ENCODE measurements at places on chromosomes 7 and 10. TPM values are rescaled to one million over a fixed set of nuclear protein-coding genes. Genes with fewer than 3 reads are reported as not detected.

GDI2 gene
- 220 TPM for total RNA-seq

NXPH1 gene
- total RNA-seq: not detected

ERVW-1 gene
- total RNA-seq: not detected

GRID2IP gene
- total RNA-seq: 0.28 TPM

CCDC172 gene
- total RNA-seq: not detected

ABCB1 gene
- 8.1 TPM for total RNA-seq

DNA sequence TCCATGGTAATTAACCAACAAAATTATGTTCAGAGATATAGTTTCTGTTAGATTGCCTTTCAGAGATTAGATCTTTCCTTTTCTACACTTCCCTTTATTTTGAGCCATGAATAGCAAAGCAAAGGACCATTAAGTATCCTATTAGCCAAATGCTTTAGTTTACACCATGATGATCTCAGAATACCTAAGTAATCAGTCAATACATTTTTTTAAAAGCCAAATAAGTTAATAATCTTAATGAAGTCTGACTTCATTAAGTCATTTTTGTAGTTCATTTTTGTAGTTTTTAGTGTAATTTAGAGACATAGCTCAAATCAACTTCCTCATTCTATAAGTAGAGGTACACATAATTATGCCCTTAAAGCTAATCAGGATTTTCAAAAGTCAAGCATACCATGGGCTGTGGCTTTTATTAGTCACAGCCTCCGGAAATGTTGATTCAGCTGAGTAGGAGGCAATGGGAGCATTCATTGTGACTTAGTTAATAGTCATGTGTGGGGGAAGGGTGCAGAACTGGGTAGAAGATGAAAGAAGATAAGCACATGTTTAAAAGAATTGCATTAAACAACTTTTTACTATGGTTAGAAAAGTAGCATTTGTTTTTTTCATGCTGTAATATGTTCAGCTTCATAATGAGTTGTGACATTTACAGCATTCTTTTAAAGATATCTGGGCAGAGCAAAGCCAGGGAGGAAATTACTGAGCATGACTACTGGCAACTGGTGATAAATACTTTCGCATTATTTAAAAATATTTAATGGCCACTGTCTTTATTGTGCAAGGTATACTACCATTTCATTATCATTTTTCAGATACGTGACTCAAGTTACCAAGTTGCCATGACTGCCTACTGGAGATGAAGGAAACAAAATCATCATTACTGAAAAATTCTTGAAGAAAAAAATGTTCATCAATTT lies 57.3 kb upstream of the CCDC71L start:
- H3K27ac ChIP-seq: no peak overlapping the region
- no peaks in the 10 kb centered on the region for H3K27me3 ChIP-seq
- peaks cover 17% of the 10 kb centered on the region for H3K36me3 ChIP-seq
- H3K4me3 ChIP-seq: no peak overlapping the region

DNA sequence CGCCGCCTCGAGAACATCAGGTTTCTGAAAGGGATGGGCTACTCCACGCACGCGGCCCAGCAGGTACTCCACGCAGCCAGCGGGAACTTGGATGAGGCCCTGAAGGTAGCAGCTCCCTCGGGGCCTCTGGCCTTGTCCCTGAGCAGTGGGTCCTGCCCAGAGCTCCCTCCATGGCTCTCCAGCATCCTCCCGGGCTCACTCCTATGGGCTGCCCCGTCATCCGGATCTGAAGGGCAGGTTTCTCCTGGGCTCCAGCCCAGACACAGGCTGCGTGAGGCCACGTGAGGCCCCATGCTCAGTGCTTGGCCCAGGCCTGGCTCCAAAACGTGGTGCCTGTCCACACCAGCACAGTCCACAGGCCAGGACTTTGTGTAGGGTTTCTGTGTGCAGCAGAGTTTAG lies 32.5 kb downstream of the NUB1 start:
- peaks cover 2% of the 10 kb centered on the region for H3K4me1 ChIP-seq
- DNase-seq: no peak
- peaks cover 33% of the 10 kb centered on the region for H3K36me3 ChIP-seq
- H3K27me3 ChIP-seq: no peaks in the 10 kb centered on the region
- H3K27ac ChIP-seq: no peak overlapping the region
- no peak overlapping the region for H3K4me3 ChIP-seq

GRCh38 chr10:103717341-103718246 lies 137.8 kb downstream of the SH3PXD2A start:
- no peaks in the 10 kb centered on the region for H3K36me3 ChIP-seq
- H3K4me1 ChIP-seq: peaks cover 5% of the 10 kb centered on the region
- DNase-seq: no peak

DNA sequence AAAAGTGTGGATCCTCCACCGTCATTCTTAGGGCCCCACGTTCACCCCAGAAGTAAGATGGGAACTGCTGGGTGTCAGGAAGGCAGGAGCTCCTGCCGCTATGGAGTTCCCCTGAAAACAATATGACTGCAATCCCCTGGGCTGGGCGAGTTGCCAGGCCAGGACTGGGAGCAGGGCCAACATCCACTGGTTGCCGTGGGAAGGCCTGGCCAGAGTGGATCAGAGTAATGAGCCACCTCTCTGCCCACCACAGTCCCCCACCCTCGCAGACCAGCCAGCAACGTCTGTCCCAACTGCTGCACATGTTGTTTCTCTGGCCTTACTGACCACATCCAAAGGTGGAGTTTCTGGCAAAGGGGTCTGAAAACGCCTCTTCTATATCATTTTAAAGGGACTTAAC lies 86.6 kb downstream of the STRA8 start:
- H3K27me3 ChIP-seq: no peaks in the 10 kb centered on the region
- H3K27ac ChIP-seq: no peak overlapping the region
- no peak overlapping the region for H3K4me3 ChIP-seq
- no peaks in the 10 kb centered on the region for H3K36me3 ChIP-seq

DNA sequence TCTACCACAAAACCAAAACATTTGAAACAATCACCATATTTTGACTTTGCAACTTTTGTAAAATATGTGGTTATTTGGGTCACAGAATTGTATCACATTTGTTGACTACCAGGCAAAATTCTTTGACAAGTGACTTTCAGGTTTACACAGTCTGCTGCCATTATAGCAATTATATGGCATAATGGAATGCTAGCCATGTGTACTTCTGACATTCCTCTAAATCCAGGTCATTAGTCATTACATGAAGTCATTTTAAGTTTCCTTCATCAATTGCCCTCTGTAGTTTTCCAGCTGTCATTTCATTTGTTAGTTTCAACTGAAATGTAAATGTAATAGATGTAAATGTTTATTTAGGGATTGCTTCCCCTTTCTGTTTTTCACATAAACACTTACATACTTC lies 137.5 kb downstream of the IMMP2L start:
- no peaks in the 10 kb centered on the region for H3K27me3 ChIP-seq
- no peak for DNase-seq
- no peak overlapping the region for H3K4me3 ChIP-seq
- no peaks in the 10 kb centered on the region for H3K4me1 ChIP-seq

- H3K27ac ChIP-seq: peak overlapping the region; percentile 79
- peaks cover 60% of the 10 kb centered on the region for H3K4me1 ChIP-seq
- H3K4me3 ChIP-seq: peak overlapping the region; percentile 90
- peaks cover 16% of the 10 kb centered on the region for H3K36me3 ChIP-seq
- DNase-seq: no peak
- H3K27me3 ChIP-seq: no peaks in the 10 kb centered on the region
These were observed 1.8 kb downstream of the CCDC6 start for GRCh38 chr10:59904426-59905065.
